ENCODE measurements at places on chromosomes 2 and 18.
A peak's percentile ranks its signal among the peaks of the same experiment; 100 is the strongest.

DNA sequence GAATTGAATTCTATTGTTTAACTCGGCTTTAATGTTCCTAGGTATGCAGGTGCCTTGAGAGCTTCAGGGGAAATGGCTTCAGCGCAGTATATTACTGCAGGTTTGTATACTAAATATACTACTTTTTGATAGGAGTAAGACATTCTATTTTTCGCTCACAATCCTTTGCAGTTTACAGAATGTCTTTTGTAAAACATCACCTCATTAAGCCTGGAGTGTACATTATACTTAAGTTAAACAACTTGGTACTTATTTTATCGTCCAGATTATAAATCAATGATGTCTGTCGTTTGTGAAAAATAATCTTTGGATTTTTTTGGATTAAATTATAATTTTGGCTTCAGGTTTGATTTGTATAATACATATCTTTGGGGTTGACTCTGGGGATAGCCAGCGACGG, 34.4 kb downstream of the USP14 start:
- DNase-seq: no peak

DNA sequence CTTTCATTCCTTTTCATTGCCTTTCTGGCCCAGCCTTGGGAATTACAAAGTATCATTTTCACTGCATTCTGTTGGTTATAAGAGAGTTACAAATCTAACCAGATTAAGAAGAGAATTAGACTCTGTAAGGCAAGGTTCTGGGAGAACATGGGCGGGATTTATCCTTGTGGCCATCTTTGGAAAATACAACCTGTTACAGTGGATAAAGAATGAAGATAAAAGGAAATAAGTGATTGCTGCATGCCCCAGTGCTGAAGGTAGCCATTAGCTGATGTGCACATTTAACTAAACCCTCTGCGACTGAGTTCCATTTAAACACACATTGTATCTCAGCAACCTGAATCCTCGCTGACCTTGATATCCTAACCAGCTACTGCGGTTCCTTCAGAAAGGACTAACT, 93.4 kb downstream of the SMC6 start:
- DNase-seq: no peak

DNA sequence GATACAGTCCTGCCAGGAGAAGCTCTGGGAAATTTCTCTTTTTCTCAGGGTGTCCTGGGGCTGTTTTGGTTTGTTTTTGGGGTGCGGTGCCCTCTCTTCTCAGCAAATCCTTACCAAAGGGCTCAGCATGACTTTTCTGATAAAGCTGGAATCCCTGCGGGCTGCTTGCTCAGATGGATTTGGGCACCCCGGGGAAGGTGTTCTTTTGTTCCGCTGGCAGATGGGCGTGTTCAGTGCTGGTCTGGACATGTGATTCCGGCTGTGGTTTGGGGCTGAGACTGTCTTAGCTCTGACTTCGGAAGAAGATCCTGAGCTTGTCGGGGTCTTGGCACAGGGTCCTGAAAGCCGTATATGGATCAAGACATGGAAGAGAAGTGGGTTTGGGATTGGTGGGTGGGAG, 134.2 kb upstream of the SPRED2 start:
- DNase-seq: no peak

DNA sequence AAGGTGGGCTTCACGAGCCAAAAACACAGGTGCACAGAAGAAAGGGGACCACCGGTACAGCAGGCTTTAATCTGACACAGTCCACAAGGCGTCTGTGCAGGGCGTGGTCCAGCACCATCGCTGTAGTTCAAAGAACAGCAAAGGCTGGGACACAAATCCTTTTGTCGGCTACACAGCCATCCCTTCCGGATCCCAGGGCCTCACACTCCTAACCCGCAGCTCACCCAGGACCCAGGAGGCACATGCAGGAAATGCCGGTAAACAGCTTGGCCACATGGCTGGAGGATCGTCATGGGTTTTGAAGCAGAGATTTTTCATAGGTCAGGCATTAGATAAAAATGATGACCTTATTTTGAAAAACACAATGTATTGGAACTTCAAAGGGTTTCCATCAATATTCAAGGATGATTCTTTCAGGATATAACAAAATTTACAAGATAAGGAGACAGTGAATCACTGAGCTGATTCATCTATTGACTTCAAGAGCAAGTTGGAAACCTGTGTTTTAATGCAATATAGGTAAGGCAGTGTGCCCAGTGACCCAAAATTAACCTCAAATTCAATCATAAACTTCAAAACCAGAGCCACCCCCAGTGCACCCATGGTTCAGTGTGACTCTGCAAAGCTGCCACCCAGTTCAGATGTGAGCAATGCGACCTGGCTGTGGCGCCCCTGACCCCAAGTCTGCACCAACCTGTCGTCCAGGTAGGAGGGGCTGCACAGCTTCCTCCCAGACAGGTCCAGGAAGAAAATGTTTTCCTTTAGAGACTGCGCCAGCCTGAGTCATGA, 74.4 kb downstream of the TMEM18 start:
- no peak for DNase-seq

- DNase-seq: no peak
These were observed 3.1 kb upstream of the LPIN1 start for GRCh38 chr2:11743366-11743765.

GRCh38 chr2:11949732-11950523, 203.5 kb downstream of the LPIN1 start:
- DNase-seq: peak; percentile 47

- DNase-seq: peak; percentile 9
These were observed 108.5 kb downstream of the CDCA7 start for GRCh38 chr2:173462892-173463840.

DNA sequence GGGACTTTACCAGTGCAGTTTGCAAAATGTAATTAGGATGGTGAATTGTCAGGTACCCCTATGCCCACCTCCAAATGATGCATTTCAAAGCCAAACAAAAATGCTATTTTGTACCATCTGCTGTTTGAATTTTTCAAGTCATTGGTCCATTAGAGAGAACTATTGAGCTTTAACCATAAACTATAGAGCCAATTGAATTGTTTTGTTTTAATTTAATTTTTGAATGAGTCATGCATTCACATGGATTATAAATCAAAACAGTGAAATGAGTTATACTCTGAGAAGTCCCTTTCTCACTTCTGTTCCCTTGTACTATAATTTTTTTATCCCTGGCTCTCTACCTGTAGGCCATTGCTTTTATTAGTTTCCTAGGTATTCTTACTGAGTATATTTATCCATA, 140.6 kb upstream of the LYPD6 start:
- no peak for DNase-seq

DNA sequence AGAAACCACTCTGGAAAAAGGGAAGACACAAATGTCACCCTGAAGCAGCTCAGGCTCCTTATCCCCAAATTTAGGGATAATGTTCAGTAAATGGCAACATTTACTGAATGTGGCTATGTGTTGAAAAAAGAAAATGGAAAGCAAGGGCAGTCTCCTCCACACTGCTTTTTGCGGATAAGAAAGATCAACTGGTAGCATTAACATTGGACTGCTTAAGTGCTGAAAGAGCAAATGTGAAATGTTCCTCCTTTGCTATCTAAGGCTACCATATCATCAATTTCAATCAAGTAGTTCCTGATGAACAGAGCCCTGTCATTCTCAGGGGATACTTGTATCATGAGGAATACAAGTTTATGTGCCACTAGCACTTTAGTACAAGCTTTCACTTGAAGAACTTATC, 12.5 kb downstream of the FBXO11 start:
- no peak for DNase-seq

DNA sequence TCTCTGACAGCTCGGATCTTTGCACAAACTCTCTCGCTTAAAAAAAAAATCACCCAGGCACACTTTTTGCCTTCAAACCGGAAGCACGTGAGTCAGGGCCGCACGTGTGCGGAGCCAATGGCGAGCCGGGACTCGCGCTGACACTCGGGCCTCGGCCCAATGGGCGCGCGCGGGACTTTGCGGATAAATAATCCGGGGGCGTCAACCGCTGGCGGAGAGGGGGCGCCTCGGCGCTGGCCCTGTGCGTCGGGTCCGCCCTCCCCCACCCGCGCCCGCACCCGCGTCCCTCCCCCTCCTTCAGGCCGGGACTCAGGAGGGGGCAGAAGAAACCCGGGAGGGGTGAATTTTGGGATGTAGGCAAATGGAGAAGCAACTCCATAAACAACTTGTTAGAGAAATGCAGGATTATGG, 319 bp upstream of the EN1 start:
- DNase-seq: no peak

- DNase-seq: peak; percentile 88
These were observed 28.0 kb downstream of the SRSF7 start for GRCh38 chr2:38723173-38723572.

- DNase-seq: no peak
These were observed 7.6 kb upstream of the ASXL2 start for GRCh38 chr2:25885933-25886332.

- DNase-seq: no peak
These were observed 289.7 kb downstream of the EPHA4 start for GRCh38 chr2:221282386-221282785.

GRCh38 chr18:38458698-38459097, 893.1 kb upstream of the CELF4 start:
- no peak for DNase-seq

- DNase-seq: no peak
These were observed 3.0 kb downstream of the GCC2 start for GRCh38 chr2:108451976-108452375.

DNA sequence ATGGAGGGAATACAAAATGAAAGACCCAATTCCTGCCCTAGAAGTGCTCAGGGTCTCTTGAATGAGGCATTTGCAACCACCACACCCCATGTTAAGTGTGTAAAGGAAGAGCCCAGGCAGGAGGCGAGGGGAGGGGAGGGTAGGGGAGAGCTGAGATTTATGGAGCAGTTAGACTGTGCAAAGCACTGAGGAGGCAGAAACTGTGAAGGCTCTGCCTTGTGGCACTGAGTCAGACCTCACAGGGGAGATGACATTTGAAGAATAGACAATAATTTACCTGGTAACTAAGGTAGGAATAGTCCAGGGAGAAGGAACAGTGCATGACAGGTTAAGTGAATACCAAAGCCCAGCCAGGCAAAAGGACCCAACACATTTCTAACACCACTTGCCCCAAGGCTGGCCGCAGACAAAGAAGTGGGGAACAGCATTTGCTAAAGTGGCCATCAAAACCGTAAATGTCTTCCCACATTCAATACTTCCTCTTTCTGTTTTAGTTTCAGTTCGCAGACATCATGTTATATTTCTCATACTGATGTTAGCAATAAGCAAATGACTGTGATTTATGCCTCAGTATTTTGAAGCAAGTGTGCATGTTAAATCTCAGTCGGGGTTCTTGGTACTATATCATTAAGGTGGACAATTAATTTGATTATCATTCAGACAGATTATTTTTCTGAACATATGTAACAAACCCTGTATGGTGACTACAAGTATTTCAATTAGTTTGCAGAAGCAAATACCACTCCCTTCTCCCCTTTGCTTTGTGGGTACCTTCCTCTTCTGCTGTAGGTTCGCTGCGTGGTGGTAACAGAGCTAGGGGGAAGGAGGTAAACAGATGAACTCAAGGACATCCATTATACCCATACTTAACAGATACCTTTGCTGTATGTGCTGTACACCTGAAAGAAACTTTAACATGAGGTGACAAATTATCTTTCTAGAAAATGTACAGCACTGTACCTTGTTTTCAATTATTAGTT, 27.5 kb downstream of the CDH20 start:
- peak; percentile 27 for DNase-seq

GRCh38 chr2:34997779-34998178, 1357.8 kb upstream of the CRIM1 start:
- DNase-seq: no peak

GRCh38 chr18:36454848-36455458, 157.4 kb downstream of the FHOD3 start:
- no peak for DNase-seq

DNA sequence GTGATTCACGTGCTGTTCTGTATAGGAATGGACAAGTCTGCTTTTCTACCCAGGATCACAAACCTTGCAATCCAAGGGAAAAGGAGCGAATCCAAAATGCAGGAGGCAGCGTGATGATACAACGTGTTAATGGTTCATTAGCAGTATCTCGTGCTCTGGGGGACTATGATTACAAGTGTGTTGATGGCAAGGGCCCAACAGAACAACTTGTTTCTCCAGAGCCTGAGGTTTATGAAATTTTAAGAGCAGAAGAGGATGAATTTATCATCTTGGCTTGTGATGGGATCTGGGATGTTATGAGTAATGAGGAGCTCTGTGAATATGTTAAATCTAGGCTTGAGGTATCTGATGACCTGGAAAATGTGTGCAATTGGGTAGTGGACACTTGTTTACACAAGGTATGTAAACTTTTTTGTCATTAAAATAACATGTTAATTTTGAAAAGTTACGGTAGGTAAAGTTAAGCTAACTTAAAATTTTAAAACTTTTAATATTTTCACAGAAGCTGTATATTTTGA, 33.0 kb downstream of the PPM1B start:
- DNase-seq: no peak

DNA sequence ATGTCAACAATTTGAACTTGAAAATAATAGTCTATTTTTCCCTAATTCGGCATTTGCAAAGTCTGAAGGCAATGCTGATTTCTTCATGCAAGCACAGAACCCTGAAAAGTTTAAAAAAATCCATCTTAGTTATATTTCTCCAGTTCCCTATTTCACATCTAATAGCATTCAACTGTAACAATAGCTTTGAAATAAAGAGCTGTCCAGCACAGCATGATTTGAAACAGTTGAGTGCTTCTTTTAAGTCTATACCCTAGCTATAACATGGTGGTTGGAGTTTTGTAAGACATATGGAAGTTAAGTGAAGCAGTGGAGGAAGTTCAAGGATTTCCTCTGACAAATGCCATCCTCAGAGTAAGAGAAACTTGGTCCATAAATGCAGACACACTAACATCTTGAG, 691.9 kb downstream of the ERBB4 start:
- no peak for DNase-seq

- DNase-seq: no peak
These were observed 25.3 kb downstream of the MARCO start for GRCh38 chr2:118967124-118967880.

DNA sequence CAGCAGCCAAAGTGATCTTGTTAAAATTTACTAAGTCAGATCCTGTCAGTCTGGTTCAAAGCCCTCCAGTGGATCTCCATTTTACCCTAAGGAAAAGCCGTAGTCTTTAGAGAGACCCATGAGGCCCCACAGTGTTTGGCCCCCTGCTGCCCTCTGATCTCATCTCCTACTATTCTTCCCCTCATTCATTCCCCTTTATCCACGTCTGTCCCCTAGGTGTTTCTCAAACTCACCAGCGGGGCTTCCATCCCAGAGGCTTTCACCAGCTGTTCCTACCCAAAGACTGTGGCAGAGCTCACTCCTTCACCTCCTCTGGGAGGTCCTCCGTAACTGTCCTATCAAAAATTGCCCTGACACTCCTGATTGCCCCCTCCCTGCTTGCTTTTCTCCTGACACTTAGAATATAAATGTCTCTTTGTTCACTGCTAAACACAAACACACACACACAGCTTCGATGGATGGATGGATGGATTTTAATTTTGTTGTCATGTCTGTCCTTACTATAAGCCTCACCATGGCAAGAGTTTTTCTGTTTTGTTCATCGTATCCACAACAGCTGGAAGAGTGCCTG, 26.1 kb downstream of the LIMS1 start:
- no peak for DNase-seq

DNA sequence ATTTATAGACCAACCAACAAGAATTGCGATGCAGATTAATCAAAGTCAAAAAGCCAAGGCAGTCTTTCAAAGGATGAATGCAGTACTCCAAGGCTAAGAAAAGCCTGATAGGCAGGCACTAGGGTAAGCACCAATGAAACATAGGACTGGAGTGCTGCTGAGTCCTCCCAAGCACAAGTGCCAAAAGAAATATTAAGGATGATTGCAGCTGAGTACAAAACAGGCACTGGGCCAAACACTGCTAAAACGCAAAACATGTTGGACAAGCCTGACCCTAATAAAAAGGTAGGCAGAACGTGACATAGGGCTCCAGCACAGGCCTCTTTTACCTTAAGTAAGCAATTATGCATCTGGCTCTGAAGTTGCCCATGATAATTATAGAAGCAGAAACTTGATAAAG, 160.1 kb upstream of the LRP1B start:
- DNase-seq: no peak
